Activated CD4-positive, alpha-beta T cell treated with anti-CD3 and anti-CD28 coated beads for 24 hours (primary cell): ENCODE measurements at places on chromosomes 1 and 21.

- DNase-seq: no peak
These were observed 3.1 kb upstream of the TDRD5 start for GRCh38 chr1:179588425-179589024.

DNA sequence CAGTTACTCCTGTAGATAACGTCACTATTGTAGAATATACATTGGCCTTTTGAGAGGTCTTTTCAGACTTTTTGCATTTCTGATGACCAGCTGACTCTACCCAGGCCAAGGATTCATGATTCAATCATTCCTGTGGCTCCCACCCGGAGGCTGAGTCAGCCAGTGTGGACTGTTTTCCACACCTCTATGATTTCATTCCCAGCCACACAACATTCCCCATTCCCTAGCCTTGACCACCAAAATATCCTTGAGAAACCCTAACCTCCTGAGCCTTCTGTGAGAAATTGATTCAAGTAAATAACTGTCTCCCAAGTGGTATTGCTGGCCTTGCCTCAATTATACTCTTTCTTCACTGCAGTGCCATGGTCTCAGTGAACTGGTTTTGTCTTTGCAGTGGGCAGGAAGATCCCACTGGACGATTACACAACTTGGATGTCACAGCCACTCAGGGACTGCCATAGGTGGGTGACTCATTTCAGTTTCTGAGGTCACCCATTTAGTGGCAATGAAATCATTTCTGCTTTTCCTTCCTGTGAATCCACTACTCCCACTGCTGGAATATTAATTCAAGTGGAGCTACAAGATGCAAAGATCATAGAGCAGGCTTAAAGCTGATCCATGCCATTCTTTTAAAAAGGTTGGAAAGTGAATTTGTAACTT lies 518.6 kb upstream of the ZP4 start:
- DNase-seq: no peak

DNA sequence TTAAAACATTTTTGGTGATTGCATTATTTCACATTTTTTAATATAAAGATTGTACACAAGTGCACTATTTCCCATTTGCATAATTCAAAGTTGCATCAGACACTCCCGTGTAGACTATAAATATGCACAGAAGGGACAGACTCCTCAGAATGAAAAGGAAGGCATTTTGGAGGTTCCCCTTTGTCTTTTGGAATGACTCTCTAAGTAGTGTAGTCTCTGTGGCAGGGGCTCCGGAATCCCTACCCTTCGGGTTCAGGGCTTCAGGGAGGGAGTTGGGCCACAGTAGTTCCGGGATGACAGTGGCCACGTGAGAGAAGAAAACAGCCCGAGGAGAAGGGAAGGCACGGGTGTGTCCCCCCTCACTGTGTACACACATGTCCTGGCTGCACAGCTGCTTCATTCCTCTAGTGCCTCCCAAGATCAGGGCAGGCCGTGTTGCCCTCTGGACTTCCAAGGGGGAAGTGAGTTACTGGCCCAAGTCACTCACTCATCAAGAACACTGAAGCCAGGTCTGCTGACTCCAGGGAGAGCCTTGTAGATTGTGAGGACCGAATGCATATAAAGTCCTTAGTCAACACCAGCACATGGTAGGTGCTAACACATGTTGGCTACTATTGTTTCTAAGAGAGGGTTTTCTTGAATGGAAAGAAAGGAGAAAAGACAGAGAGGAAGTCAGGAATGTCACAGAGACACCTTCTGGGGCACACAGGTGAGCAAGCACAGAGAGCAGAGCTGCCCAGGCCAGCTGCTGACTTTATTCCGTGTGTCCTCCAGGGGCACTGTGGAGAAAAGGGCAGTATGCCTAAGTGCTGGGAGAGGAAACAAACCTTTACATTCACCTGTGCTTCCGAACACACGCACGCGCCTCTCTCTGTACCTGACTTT lies 39.8 kb downstream of the LHX4 start:
- no peak for DNase-seq

GRCh38 chr1:151175863-151176262 lies at the start of gene TMOD4:
Gene TMOD4 (minus strand): TSS chr1:151175981. CDS start chr1:151174875, 1,106 bp downstream.
- DNase-seq: no peak

GRCh38 chr1:15883326-15883725 lies 35.8 kb downstream of the SPEN start:
- DNase-seq: no peak

- no peak for DNase-seq
These were observed 28.7 kb downstream of the PHC2 start for GRCh38 chr1:33402206-33402605.

DNA sequence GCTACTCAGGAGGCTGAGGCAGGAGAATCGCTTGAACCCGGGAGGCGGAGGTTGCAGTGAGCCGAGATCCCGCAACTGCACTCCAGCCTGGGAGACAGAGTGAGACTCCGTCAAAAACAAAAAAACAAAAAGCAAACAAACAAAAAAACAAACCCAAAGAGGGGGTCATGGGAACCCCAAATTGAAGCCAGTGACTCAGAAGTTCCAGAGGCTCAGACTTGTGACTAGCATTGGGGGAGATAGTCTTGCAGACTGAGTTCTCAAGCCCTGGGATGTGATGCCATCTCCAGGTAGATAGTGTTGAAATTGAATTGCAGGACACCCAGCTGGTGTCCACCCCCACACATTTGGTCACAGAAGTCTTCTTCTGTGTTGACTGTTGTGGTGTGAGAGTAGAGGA lies 24.9 kb upstream of the ENO1 start:
- no peak for DNase-seq

DNA sequence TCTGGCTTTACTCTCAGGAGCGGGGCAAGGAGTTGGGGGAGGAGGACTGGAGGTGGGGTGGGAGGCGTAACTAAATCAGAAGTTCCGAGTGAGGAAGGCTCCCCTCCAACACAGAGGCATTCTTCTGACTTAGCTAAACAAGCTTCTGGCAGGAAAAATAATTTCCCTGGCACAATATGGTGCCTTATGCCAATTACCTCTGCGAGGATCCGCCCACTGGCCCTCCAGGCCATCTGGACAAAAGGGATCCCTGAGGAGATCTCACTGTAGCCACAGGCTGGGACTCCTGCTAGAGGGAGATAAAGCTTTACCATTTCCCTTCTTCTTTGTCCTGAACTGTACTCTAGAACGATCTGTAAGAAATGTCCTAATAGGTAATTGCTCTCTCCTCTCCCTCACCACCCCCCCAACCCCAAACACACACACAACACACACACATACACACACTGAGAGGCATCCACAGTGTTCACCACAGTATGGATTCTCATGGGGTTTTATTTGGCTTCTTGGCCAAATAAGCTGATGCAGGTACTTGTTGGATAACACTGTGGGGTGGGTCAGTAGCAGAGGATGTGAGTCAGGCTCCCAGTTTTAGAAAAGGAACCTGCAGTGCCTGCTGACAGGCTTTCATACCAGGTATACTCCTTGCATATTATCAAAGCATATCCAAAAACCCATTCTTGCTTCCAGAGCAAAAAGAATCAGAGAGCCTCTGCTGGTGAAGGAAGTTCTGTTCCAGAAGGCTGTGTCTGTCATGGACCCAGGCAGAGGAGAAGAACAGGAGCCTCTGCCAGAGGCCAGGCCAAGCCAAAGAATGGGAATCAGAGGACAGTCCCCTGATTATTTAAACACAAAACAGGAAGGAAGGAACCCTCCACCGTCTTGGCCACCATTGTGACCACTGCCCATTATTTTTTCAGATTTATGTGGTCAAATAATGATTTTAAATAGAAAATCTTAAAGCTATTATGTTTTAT lies 169.1 kb downstream of the C1orf21 start:
- DNase-seq: no peak

- no peak for DNase-seq
These were observed 52.6 kb downstream of the DESI2 start for GRCh38 chr1:244705261-244706234.

GRCh38 chr1:228216371-228217320 lies 8.8 kb downstream of the OBSCN start:
- DNase-seq: no peak

DNA sequence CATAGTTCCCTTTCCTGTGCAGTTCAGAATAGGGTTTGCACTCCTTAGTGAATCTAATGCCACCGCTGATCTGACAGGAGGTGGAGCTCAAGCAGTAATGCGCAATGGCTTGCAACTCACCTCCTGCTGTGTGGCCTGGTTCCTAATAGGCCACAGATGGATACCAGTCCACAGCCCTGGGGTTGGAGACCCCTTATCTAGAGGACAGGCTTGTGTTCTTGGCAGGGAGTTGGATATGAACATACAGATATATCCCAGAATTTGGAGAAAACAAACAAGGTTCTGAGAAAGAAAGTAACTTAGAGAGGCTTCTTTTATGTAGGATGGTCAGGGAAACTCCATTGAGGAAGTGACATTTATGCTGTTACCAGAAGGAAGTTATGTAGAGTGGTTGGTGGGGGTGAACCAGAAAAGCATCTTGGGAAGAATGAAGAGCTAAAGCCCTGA lies 5.1 kb upstream of the PTPRC start:
- DNase-seq: no peak

GRCh38 chr1:213057264-213058059 lies 6.4 kb downstream of the RPS6KC1 start:
- DNase-seq: no peak

- no peak for DNase-seq
These were observed 1.7 kb downstream of the ANGPTL3 start for GRCh38 chr1:62599044-62599443.

GRCh38 chr1:242056988-242057744 lies 58.3 kb upstream of the MAP1LC3C start:
- DNase-seq: no peak

DNA sequence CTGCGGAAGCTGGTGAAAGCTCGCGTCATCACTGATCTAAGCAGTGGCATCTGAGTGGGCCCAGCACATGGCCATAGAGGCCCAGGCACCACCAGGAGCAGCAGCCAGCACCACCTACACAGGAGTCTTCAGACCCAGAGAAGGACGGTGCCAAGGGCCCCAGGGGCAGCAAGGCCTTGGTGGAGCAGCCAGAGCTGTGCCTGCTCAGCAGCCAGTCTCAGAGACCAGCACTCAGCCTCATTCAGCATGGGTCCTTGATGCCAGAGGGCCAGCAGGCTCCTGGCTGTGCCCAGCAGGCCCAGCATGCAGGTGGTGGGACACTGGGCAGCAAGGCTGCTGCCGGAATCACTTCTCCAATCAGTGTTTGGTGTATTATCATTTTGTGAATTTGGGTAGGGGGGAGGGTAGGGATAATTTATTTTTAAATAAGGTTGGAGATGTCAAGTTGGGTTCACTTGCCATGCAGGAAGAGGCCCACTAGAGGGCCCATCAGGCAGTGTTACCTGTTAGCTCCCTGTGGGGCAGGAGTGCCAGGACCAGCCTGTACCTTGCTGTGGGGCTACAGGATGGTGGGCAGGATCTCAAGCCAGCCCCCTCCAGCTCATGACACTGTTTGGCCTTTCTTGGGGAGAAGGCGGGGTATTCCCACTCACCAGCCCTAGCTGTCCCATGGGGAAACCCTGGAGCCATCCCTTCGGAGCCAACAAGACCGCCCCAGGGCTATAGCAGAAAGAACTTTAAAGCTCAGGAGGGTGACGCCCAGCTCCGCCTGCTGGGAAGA lies 3.2 kb upstream of the ARTN start:
- DNase-seq: no peak

GRCh38 chr1:50251702-50252101 lies 143.0 kb downstream of the ELAVL4 start:
- no peak for DNase-seq

GRCh38 chr1:42433369-42433768 lies 22.5 kb downstream of the ZMYND12 start:
- DNase-seq: no peak

- no peak for DNase-seq
These were observed 18.7 kb downstream of the UBAP2L start for GRCh38 chr1:154239491-154239890.
